ENCODE measurements at places on chromosomes 7 and 10.

DNA sequence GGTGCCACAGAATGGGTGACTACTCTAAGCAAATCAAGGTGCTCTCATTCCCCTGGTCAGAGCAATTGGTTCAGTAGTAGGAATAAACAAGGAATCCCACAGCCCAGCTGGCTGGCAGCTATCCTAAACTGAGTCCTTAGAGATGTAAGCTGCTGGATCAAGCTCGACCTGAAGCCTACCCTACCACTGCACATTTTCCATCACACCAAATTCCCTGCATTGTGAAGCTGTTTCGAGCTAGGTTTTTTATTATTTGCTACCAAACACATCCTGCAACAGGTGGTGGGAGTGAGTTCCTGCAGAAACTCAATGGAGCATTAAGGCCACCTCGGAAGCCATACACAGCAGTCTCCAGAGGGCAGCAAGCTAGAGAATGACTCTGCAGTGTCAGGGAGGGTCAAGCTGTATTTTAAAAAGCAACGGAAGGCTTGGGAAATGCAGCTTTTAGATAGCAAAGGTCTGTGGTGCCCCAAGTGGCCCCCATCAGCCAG, 33.7 kb upstream of the TNRC18 start:
- no peak for DNase-seq

DNA sequence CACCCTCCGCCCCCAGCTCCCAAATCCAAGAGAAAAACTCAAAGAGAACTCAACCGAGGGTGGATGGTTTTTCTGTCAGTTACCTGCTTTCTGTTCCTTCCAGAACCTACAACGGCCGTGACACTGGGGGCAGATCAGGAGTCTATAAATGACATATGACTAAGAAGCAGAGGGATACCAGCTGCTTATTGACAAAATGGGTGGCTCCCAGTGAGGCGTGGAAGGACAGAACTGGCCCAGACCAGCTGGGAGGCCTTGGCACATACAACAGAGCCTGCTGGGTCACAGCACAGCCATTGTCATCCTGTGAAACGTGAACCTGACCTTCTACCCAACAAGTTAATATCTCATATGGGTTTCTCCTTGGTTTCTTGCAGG, 84.3 kb upstream of the ADRB1 start:
- no peak for DNase-seq

GRCh38 chr10:131787961-131788360, 112.8 kb upstream of the PPP2R2D start:
- DNase-seq: no peak

DNA sequence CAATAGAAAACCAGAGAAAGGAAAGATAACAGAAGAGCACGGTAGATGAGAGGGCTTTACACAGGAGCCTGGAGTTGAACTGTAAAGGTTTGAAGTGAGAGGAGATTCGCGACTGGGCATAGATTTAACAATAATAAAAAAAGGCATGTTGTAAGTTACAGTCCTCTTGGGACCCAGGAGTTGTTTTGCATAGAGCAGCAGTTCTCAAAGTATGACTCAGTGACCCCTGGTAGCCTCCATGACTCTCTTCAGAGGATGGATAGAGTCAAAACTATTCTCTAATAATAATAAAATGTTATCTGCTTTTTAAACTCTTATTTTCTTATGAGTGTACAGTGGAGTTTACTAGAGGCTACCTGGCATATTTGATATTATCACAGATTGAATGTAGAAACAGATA, 262.3 kb downstream of the SORCS3 start:
- no peak for DNase-seq

DNA sequence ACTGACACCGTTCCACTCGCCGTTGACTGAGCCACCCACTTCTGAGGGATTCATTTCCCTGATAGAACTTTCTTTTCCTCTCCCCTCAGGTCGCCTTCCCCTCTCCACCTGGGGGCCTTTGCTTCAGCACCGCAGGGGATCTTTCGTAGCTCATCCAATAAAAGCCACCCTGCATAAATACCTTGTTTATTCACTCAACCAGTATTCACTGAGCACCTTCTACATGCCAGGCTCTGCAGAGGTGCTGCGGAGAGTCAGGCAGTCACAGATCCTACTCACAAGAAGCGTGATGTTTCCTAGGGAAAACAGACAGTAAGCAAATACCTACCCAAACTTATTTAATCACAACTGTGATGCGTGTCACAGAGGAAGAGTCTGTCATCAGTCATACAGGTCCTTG, 127.7 kb downstream of the TEX36 start:
- DNase-seq: no peak

GRCh38 chr10:75403939-75404814, 2.6 kb upstream of the ZNF503 start:
- no peak for DNase-seq

GRCh38 chr10:14583252-14583651, 191.4 kb downstream of the FAM107B start:
- no peak for DNase-seq

DNA sequence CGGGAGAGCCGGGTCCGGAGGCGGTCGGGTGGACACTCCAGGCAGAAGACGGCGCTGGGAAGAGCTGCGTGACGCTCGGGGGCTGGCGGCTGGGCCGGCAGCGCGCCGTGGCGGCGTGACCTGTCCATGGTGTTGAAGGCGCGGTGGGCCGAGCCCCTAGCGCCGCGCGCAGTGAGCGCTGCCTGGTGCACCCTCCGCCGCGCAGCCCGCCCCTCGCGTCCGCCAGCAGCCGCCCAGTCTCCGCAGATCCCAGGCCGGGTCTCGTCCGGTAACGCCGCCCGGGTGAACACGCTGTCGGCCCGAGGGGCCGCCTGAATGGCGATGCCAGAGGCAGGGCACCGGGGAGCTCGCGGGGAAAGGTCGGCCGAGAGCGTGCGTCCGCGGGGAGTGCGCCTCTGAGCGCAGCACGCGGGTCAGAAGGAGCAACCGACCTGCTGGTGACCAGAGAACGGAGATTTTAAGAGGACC, 657 bp upstream of the TMEM178B start:
- DNase-seq: no peak
